ENCODE measurements at places on chromosomes 11 and 22.

DNA sequence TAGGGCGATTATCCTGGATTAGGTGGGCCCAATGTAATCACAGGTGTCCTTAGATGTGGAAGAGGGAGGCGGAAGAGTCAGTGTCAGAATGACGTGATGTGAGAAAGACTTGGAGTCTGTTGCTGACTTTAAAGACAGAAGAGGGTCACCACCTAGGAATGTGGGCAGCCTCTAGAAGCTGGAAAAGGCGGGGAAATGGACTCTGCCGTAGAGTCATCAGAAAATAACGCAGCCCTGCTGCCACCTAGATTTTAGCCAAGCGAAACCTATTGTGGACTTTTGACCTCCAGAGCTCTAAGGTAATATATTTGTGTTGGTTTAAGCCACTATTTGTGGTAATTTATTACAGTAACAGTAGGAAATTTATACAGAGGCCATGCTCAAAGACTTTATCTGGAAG, 4.8 kb downstream of the DDX10 start:
- DNase-seq: no peak

DNA sequence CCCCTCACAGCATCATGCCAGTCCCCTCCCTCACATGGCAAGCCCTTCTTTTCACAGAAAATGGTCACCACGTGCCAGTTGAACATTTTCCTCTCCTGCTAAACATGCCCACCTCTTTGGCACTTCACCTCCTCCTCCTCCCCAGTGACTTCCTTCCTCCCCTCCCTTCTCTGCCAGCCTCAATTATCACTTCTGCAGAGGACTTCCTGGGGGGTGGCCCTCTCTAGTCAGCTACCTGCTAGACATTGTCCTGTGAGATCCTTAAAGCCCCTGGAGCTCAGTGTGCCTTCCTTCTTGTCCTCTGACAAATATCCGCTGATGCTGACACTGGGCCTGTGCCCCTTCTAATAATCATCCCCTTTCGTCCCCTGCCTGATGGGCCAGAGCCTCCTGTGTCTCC, 43.2 kb upstream of the E2F8 start:
- DNase-seq: no peak

GRCh38 chr11:103610435-103610834, 426.0 kb upstream of the DDI1 start:
- DNase-seq: no peak

- no peak for DNase-seq
Observed at GRCh38 chr22:45895436-45896152, 81.4 kb downstream of the WNT7B start.

DNA sequence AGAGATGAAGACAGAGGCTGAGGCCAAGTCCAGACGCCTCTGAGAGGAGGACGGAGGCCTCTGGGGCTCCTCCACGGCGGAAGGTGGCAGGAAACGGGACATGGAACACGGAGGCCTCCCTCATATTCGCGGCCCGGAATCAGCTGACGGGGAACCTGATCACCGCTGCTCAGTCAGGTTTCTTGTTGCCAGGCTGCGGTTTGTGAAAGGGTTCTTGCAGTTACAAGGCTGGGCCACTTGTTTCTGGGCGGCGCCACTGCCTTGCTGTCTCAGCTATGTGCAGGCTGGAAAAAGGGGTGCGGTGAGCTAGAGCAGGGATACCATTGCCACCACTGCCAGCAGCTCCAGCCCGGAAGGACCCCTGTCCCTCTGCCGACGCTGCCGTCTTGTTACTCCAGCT, 10.0 kb upstream of the MMP1 start:
- DNase-seq: no peak

GRCh38 chr11:18699848-18700261, 1.3 kb downstream of the TMEM86A start:
- DNase-seq: no peak

DNA sequence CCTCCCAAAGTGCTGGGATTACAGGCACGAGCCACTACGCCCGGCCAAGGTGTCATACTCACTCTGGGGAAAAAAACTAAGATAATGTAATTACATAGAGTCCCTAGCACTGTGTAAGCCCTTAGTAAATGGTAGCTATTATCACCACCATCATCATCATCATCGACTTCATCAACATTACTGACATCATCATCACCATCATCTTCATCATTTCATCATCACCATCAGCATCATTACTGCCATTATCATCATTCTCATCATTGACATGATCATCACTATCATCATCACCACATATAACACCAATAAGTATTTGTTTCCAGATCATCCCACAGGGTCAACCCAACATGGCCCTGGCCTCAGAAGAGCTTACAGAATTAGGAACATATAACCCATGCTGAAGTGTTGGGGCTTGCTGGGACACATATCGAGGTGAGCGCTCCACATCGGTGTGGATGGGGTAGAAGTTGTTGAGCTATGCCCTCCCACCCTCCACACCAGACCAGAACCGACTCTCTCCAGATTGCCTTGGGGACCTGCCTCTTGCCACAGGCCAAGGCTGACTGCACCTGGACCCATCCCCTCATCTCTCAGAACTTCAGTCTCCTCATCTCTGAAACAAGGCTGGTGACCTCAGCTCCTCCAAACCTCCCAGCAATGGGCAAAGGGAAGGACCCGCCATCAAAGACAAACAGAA, 14.7 kb upstream of the CD5 start:
- no peak for DNase-seq

GRCh38 chr11:8381871-8382396, 118.3 kb upstream of the LMO1 start:
- DNase-seq: no peak

- DNase-seq: no peak
Observed at GRCh38 chr11:24131698-24132097, 365.2 kb upstream of the LUZP2 start.

DNA sequence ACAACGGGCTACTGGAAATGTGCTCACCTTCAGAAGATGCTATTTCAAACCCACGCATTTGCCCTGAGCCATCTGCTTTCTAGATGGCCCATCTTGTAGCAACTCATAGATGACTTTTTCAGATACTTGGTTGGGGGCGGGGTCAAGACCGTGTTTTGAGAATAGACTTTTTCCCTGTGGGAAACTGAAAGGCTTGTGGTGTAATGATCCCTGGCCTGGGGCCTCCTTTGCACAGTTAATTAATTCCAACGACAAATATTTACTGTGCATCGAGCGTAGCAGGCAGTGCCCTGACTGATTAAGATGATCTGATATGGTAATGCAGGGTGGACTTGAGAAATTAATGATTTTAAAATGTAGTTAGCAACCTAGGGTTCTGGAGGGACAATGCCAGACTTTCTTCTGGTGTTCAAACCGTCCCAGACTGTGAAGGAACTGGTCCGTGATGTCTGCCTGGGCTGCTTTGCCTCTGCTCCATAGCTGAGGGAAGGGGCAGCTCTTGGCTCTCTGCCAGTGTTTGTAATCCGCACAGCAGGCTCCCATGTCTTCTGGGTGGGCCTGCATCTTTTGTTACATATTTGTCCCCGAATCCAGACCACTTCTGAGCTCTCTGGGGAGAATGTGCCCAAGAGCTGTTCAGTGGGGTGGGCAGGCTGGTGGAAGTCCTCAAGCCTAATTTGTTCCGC, 84.8 kb downstream of the ADAMTS15 start:
- no peak for DNase-seq

- no peak for DNase-seq
Observed at GRCh38 chr22:50523806-50524675, 1.4 kb downstream of the SCO2 start.

GRCh38 chr11:17394743-17395390, 6.4 kb upstream of the KCNJ11 start:
- no peak for DNase-seq

DNA sequence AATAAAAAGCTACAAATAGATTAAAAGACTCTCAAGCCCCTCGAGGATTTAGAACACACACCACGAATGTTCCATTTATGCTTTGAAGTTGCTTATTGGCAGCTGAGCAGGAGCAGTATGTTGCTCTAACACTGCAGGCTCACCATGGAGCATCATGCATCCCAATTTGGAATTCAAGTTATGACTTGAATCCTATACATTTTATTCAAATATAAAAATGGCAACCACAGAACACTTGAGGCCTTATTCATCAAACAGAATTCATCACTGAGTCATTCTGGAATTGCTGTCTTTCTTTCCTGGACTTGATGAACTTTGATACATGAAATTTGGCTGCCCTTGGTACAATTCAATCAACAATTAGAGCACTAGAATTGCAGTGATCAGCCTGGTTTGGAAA, 24.5 kb upstream of the BLID start:
- DNase-seq: peak; percentile 51

- DNase-seq: peak; percentile 79
Observed at GRCh38 chr22:40196628-40197360, 19.1 kb downstream of the TNRC6B start.

GRCh38 chr11:123137431-123138224, 57.4 kb downstream of the CLMP start:
- no peak for DNase-seq

- no peak for DNase-seq
Observed at GRCh38 chr11:103556171-103556570, 446.9 kb downstream of the DYNC2H1 start.

GRCh38 chr11:64745521-64746328, 1.8 kb upstream of the RASGRP2 start:
- DNase-seq: peak; percentile 44

- DNase-seq: peak; percentile 71
Observed at GRCh38 chr11:43576803-43577521, 103.6 kb upstream of the HSD17B12 start.

- no peak for DNase-seq
Observed at GRCh38 chr22:42930810-42931420, 73.8 kb upstream of the ARFGAP3 start.

- no peak for DNase-seq
Observed at GRCh38 chr22:25672289-25673084, 69.5 kb upstream of the MYO18B start.

- peak; percentile 55 for DNase-seq
Observed at GRCh38 chr11:73376803-73377629, 817 bp downstream of the RELT start.

GRCh38 chr11:124892146-124892545, 5.5 kb downstream of the ROBO4 start:
- DNase-seq: no peak

DNA sequence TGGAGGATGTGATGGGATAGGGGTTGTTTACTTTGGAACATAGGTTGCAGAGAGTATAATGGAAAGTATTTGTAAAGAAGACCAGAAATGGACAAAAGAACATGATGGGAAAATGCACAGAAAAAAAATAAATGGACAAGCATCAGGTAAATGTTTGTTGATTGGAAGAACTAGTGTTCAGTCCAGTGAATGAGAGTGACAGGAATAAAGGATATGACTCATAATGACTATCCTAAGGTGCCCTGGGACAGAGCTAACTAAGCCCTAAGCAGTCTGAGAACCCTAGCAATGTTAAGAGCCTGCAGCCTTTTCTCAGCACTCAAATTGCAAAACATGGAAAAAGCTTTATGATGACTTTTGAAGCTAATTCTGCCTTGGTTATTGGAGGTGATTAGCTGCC, 732.8 kb upstream of the ANO5 start:
- no peak for DNase-seq

GRCh38 chr11:107307991-107308390, 149.6 kb downstream of the CWF19L2 start:
- no peak for DNase-seq

GRCh38 chr22:31148953-31149627, 8.8 kb upstream of the PLA2G3 start:
- DNase-seq: peak; percentile 90

DNA sequence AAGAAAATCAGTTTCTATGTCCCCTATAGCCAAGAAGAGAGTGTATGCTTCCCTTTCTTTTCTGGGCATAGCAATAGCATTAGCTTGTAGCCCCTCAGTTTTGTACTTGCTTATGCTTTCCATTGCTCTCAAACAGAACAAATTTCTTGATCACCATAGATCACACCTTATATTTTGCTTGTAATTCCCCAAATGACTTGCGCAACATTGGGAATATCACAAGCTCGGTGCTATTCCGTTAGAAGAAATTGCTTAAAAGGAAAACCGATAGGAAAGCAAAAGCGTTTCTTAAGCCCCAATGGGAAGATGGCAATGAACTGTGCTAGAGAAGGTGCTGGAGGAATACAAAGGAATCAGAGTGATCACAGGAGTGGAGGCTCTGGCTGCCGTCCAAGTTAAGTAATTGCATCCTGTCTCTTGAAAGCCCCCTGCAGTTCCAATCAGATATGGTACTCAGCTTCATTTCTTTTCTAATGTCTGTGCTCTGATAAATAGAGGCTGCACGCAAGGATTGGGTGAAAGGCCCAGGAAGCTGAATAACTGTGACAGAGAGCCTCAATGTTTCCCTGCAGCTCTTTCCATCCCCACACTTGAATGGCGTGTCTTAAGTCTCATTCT, 182.1 kb upstream of the KIRREL3 start:
- no peak for DNase-seq

GRCh38 chr22:45092644-45093043, 71.1 kb upstream of the NUP50 start:
- no peak for DNase-seq

DNA sequence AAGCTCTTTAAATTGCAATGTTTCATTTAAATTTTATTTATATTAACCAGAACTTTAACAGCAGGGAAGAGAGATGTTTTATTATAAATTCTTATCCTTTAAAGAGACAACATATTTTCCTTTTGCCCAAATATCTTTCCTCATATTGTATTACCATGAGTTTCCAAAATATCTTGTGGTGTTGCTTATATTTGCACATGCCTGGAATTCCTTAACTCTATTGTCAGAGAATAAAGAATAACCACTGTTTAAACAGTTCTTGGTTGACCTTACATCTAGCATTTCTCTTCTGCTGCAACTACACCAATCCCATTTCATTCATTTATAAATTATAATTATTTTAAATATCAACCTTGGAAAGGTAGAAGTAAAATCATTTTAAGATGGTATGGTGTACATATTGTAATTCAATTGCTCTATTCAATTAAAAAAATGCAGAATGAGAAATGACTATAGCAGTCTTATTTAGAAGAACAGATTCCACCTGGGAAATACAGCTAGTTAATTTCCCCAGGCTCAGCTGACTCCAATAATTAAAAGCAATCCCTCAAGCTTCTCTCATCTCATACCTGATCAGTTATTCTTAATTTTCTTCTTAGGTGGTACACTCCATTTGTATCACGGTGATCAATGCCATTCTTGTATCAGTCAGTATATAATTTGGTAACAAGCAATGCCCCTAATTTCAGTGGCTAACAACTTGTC, 923.3 kb downstream of the KCNA4 start:
- no peak for DNase-seq

- DNase-seq: no peak
Observed at GRCh38 chr22:27720860-27721259, 80.7 kb downstream of the MN1 start.

DNA sequence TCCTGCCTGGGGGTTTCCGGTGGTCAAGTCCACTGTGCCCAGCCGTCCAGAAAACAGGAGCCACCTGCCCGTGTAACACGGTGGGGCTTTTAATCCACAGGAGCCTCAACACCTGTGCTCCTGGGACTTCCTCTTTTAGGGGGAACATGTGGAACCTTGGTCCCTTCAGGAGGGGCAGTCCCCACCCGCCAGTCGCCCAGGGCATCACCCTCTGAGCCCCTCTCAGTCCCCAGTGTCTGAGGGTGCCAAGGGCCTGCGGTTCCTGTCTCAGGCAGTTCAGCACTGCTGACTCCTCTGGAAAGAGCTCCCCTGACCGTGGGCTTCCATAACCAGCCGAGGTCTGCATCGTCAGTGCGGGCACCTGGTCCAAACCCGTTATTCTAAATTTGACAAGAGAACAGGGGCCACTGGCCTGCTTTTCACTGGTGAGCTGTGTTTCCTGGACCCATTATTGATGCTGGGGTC, 15.8 kb downstream of the KRTAP5-5 start:
- DNase-seq: no peak

Data from COLO829 (cell line).